ENCODE measurements at places on chromosomes 3 and 15.

- DNase-seq = no peak
Observed at GRCh38 chr3:38490281-38491030, 5.7 kb upstream of the EXOG start.

- no peak for DNase-seq
Observed at GRCh38 chr15:43483297-43484128, 9.4 kb downstream of the TP53BP1 start.

DNA sequence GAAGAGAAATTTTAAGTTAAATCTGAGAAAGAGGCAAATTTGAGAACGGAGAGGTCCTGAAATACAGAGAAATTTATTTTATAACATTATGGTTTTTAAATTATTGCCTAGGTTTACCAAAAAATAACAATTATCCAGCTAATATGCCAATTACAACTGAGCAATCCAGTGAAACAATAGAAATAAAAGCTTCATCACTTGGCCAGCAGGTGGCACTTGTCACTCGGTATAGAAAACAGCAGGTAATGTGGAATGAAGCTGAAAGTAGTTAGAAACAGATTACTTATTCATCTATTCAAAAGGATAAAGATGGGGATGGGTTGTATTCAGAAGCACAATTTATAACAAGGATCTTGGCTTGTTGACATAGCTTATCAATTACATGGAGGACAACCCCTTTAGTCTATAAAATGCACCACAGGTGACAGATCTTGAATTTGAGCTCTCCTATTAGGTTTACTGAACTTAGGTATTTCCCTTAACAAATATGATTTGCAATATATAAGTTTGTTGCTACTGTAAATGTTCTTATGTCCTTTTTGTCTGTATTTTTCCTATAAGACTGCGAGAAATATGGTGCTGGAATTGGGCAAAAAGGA lies 70.1 kb upstream of the GUCA1C start:
- peak; percentile 54 for DNase-seq

- no peak for DNase-seq
Observed at GRCh38 chr3:184546252-184546651, 15.3 kb upstream of the EPHB3 start.

DNA sequence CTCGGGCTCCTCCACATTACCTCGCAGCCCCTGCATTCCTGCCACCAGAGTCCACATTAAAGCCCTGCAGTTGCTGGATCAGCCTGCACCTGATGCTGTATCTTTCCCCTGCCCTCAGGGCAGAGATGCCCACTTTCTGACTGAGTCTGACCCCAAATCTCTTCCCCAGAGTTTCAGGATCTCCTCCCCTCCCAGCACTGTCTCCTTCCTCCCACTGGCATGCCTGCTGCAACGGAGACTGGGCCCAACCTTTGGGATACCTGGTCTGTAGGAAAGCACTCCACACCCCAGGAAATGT lies 20.6 kb upstream of the GP9 start:
- no peak for DNase-seq
